ENCODE measurements at places on chromosomes 4 and X. TPM values are rescaled to one million over a fixed set of nuclear protein-coding genes. Genes with fewer than 3 reads are reported as not detected.

Gene CD38
- total RNA-seq, result under 0.01 TPM

- DNase-seq, result no peak
Observed at GRCh38 chr4:38130884-38131283, 170.7 kb downstream of the PTTG2 start.

Gene NDNF
- total RNA-seq, result 0.32 TPM

Gene SLC10A7
- 20.3 TPM for total RNA-seq

Gene ERVMER34-1
- 0.32 TPM for total RNA-seq

GRCh38 chr4:157509341-157509740 is 288.8 kb downstream of the GRIA2 start:
- DNase-seq, result no peak

DNA sequence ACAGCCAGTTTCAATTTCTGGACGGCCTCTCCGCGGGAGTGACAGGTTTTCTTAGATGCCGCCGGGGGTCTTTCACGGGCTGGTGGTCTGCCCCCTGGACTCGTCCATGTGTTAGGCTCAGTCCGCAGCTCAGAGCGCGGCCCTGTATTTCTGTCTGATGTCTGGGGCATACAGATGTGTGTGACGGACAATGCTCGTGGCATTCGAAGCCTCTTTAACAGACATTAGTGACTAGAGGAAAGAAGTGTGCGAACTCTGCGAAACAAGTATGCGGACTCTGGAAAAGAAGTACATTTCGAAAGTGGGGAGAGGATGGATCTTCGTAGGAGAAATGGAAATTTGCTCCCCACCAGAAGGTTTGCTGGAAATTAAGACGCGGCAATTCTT is 793 bp upstream of the DCUN1D4 start:
- no peak for DNase-seq

Gene ZFYVE28
- total RNA-seq, result 3.2 TPM

Gene GABRA4
- not detected for total RNA-seq

DNA sequence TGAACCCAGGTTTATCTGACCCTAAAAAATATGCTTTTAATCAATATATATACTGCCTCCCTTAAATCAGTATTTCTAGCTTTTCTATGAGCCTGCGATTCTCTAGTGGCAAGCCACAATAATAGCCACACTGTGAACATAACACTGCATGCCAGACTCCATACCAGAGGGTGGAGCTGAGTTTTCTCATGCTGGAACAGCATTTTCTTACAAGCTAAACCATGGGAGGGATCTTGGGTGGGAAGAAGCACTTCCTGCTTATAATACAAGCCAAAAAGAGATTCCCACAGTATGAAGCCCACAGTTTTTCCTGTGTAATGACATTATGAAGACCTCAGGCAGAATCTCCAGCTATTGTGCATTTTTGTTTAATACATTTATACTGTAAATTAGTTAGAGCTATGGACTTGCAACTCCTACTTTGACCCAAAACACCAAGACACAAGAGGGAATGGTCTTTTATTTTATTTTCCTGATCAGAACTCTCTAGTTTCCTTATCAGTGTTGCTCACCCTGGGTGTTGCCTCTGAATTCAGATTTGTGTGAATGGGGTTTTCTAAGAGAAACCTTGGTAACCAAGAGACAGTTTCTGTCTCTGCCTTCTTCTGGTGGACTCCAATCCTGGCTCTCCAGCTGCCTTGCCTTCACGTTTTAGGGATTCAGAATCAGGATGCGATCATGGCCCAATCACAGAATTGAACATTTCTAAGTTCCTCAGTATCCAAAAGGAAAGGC is 74.5 kb upstream of the EOLA2 start:
- peak; percentile 44 for DNase-seq

DNA sequence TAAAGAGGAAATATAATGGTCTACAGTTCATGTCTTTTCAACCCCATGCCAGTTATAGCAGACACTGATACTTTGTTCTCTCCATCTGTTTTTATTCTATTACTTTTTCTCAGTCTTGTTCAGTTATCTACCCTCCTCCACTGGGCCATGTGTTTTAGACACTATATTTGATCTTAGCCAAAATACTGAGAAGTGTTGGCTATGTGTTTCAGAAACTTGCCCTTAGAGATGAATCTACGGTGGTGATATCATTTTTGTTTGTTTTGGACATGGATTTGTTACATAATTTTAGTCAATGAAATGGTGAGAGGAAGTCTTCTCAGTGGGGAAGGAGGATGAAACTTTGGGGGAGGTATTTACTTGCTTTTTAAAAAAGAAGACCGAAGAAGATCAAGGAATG is 211.5 kb upstream of the DDX53 start:
- no peak for DNase-seq

Gene LARP1B
- total RNA-seq, result 25.5 TPM

DNA sequence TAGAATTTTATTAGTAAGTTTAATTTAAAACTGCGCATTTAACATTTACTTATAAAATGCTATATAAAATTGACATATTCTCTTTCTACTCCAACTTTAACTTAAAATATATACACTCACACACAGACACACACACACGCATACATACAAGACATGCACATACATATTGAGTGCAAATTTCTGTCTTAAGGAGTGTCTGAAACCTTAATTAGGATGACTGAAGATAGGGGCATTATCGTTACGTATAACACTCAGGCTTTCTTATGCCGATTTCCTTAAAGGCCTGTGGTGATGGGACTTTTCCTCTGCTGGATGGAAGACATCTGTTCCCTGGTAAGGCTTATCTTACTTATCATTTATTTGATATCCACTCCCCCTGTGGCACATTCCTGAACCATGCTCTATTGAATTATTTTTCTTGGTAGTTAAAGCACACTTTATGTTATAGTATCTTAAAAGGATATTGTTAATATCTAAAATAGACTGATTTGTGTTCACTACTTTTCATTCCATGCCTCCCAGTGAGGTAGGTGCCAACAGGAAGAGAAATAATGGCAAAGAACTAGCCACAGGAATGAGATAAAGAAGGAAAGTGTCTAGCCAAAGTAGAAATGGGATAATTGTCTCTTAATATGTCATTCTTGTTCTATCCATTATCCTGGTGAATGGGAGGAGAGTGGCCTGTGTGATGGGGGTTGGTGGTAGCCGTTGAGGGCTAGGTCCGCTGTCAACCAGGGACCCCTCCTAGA is 92.9 kb upstream of the GPRIN3 start:
- no peak for DNase-seq

Gene PABPC1L2B
- total RNA-seq, result not detected

Gene BEX5
- total RNA-seq, result not detected

- DNase-seq, result no peak
Observed at GRCh38 chrX:11129534-11130105, 18.5 kb downstream of the HCCS start.

DNA sequence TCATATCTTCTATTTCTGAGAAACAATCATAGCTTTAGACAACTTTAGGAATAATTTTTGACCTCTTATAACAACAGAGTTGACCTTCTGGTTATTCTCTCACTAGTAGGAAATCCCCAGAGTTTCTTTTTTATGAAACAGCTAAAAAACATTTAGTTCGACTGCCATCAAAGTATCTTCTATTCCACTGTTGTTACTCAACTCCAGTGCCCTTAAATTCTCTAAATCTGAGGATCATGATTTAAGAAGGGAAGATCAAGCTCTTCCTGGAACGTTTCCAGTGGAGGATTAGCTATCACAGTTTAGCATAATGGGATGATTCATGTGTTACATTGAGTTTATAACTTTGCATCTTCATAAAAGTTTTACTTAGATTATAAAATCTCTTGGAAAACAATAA is 134.9 kb upstream of the VEGFC start:
- peak; percentile 90 for DNase-seq

Data from fibroblast of villous mesenchyme (primary cell).